ENCODE measurements at places on chromosomes 6 and 20.

DNA sequence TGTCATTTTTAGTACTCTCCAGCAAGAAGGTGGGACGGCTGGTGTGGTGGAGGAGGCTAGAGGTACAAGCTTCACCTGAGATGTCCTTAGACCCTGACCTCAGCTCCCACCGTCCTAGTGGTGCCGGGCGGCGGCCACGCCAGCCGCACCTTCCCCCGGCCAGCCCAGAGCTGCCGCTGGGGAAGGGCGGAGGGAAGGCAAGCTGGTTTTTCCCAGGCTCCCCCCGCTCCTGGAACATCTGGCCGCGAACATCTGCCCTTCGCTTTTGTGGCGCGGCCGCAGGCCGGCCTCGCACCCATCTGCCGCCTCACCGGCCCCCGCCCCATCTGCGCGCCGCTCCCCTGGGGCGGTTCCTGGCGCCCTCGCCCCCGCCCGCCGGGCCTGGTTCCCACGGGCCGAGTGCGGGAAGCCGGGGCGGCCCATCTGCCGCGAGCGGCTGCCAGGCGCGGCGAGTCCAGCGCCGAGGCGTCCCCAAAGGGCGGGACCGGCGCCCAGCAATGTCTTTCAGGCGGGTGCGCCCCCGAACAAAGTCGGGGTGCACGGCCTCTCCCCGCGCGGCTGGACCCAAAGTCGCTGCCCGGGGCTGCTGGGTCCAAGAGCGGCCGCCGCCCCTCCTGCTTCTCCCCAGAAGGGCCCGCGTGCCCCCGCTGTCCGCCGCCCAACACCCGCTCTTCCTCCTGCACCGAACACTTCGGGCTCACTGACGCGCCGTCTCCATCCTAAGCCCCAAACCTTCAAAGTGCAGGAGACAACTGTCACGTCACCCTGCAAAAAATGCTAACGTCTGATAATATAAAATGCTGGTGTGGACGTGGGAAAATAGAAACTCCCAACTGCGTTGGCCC is 17.3 kb upstream of the ID1 start:
- no peak for DNase-seq

DNA sequence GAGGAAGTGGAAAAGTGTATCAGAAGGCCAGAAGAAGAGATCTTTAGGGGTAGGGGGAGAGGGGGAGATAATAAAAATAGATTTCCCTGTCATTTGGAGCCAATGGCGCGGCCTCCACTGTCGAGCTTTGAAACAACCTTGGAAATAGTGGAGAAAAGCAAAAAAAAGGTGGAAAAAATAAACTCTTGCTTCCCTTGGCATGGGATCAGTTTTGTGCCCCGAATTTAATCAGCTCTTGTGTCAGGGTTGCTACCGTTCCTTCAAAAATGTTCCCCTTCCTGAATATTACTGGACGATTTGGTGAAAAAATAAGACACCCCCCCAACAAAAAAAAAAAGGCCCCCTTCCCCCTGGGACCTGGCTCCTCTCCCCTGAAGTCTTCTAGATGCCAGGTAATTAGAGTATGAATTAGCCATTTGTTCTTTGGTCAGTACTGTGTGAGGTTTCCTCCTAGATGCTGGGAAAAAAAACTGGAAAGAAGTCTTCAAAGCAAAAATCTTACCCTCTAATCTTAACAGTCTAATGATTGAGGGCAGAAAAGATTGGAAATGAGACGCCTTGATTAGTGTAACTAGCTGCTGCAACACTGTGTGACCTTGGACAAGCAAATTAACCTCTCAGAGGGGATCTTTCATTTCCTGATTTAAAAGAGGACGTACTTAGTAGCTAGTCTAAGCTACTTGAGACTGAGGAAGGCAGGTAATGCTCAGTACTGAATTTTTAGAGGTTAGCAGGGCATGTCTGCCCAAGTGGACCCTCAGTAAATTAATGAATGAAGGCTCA is 872 bp upstream of the RBM39 start:
- DNase-seq: no peak

- DNase-seq: no peak
Measured at GRCh38 chr20:4036351-4036750, 21.0 kb upstream of the RNF24 start.

DNA sequence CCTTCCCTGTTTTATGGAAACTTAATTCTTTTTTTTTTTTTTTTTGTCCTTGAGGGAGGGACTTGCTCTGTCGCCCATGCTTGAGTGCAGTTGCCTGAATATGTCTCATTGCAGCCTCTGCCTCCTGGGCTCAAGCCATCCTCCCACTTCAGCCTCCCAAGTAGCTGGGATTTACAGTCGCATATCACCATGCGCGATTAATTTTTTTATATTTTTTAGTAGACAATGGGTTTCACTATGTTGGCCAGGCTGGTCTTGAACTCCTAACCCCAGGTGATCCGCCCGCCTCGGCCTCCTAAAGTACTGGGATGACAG is 654 bp downstream of the TMEM14C start:
- no peak for DNase-seq

GRCh38 chr6:2958331-2958711 is 13.0 kb downstream of the SERPINB6 start:
- DNase-seq: no peak

- DNase-seq: no peak
Measured at GRCh38 chr6:22891934-22892333, 322.6 kb downstream of the HDGFL1 start.
